Activated CD8-positive, alpha-beta memory T cell treated with anti-CD3 and anti-CD28 coated beads, Interleukin-2, amount 10 ng/mL, durations not matched to agents 7 days and 5 days (primary cell): ENCODE measurements at places on chromosomes 3 and 15. TPM values are rescaled to one million over a fixed set of nuclear protein-coding genes. Genes with fewer than 3 reads are reported as not detected.

Gene ISLR
- total RNA-seq, result not detected

Gene CHRD
- not detected for total RNA-seq

DNA sequence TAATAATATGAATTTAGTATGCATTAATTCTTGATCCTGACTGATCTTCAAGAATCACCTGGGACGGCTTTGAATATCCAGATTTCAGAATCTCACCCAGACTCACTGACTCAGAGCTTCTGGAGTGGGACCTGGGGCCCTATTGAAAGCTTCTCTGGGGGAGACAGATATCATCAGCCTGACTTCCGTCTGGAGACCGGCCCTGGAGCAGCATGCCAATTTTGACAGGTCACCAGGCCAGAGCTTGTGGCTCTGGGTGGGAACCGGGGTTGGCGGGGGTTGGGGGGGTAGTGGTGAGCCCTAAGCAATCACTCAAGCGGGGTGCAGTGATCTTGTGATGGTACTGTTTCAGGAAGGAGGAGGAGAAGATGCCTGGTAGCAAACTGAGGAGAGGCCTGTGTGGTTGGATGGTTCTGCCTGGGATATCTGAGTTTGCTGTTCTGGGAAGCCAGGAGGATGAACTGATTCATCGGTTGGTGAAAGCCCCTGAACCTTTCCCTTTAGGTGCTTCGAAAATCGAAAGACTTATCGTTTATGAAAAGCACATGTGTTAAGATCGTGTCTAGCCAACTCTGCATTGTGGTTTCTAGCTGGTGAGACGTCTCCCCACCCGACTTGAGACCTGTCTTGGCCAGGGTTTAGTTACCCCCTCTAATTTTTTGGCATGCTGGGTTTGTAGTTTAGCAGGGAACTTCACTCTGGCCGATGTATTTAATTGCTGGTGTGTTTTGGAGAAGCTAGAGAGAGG, 263.9 kb upstream of the C2CD4B start:
- H3K27me3 ChIP-seq, result no peaks in the 10 kb centered on the region
- H3K4me1 ChIP-seq, result no peaks in the 10 kb centered on the region
- no peak overlapping the region for H3K4me3 ChIP-seq

DNA sequence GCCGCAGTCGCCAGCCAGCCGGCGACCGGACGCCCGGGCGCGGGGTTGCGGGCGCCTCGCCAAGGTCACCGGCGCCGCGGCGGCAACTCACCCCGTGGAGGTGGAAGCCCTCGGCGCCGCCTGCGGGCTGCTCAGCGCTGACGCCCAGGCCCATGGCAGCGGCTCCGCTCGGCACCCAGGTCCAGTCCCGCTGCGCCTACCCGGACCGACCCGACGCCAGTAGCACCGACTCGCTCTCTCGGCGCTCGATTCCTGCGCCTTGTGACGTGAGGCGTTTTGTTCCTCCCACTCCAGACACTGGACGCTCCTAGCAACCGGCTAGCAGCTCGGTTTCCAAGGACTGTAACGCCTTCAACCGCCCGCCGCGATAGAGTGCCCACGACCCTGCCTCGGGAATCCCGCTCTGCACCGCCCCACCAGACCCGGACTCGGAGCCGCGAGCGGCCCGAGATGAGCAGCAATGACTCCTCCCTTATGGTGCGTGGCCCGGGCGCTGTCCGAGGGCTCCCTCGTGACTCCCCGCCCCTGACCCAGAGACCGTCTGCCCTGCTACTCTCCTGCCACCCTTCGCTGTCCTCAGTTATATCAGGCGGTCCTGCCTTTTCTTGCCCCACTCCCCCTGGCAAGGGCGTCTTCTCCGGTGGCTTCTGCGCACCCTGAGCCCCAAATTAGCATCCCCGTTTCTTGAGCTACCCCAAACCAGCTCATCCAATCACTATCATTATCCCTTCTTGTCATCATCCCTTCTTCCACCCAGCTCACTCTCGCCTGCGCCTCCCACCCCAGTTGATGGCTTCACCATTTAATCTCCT, at the start of the genes GORASP1 and TTC21A:
TSS of gene GORASP1 (minus strand) at position 240 of the 812 bp plus-strand sequence. CDS start at position 154, 86 bp downstream.
TSS of gene TTC21A (plus strand) at position 293 of the 812 bp plus-strand sequence. CDS start at position 451, 158 bp downstream.
- H3K36me3 ChIP-seq, result peaks cover 3% of the 10 kb centered on the region
- peaks cover 10% of the 10 kb centered on the region for H3K27me3 ChIP-seq
- peak within 1 kb of the TSS; percentile 92 for H3K4me3 ChIP-seq
- H3K4me1 ChIP-seq, result peaks cover 41% of the 10 kb centered on the region
- peak within 1 kb of the TSS; percentile 85 for H3K27ac ChIP-seq

DNA sequence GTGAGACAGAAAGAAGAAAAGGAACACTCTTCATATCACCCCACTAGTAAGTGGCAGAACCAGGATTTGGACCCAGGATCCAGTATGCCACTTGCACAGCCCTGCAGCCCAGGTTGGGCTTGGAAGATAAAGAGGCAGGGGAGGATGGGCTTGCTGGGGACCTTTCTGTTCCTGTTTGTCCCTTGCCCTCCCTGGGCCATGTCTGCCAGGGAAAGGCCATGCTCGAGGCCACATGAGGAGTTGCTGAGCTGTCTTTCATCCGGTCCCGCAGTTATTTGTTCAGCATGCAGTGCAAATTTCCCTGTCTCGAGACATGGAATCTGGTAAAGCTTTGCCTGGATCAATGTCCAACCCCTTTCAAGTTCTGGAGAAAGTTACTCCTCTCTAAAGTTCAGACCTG, 116.0 kb upstream of the MRPS22 start:
- peaks cover 1% of the 10 kb centered on the region for H3K4me1 ChIP-seq
- no peaks in the 10 kb centered on the region for H3K27me3 ChIP-seq
- no peak for DNase-seq
- H3K36me3 ChIP-seq, result no peaks in the 10 kb centered on the region
